Spinal cord (tissue), 10 donors: ENCODE measurements at places on chromosomes 6 and 20. TPM values are rescaled to one million over a fixed set of nuclear protein-coding genes. Genes with fewer than 3 reads are reported as not detected.

GRCh38 chr6:46255528-46255927 lies 84.7 kb upstream of the ENPP5 start:
- no peak for DNase-seq

The SEMG2 gene
- not detected for total RNA-seq

The TCP11 gene
- 0.30 TPM for total RNA-seq

GRCh38 chr20:1927217-1927616 lies 32.0 kb downstream of the SIRPA start:
- DNase-seq: no peak

The CST4 gene
- not detected for total RNA-seq

DNA sequence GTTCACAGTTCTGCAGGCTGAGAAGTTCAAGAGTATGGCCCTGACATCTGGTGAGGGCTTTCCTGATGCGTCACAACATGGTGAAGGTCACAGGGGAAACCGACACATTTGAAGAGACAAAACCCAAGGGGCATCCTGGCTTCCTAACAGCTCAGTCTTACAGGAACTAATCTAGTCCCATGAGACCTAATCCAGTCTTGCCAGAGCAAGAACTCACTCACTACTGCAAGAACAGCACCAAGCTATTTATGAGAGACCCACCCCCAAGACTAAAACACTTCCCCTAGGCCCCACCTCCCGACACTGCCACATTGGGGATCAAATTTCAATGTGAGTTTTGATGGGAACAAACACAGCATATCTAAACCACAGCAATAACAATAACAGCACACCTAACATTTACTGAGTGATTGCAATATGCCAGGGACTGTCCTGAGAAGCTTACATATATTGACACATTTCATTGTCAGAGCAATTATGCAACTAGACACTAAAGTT lies 46.6 kb downstream of the TPBG start:
- no peak for DNase-seq

The PAK1IP1 gene
- total RNA-seq: 21.1 TPM

DNA sequence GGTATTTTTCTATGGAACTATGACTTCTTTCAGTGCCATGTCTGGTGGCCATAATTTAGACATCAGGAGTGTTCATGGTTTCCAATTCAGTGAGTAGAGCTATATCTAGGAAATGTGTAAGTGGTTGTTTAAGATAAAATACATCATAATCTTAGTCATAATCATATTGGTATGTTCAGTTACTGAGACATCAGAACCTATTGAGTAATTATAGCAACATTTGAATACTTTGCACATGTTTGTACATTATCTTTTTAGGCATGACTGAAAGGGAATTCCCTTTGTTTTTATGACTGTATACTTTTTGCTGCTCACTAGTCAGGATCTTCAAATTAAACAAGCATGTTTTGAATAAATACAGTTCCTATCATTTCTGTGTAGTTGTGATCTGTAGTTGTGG lies 64.0 kb downstream of the STXBP5 start:
- no peak for DNase-seq

The GABRR1 gene
- total RNA-seq: 0.20 TPM

The CEP43 gene
- total RNA-seq: 33.0 TPM

GRCh38 chr20:34525342-34525708 lies 9.1 kb downstream of the DYNLRB1 start:
- DNase-seq: no peak

The NR2E1 gene
- total RNA-seq: not detected

The TFAP2A gene
- total RNA-seq: 2.1 TPM

DNA sequence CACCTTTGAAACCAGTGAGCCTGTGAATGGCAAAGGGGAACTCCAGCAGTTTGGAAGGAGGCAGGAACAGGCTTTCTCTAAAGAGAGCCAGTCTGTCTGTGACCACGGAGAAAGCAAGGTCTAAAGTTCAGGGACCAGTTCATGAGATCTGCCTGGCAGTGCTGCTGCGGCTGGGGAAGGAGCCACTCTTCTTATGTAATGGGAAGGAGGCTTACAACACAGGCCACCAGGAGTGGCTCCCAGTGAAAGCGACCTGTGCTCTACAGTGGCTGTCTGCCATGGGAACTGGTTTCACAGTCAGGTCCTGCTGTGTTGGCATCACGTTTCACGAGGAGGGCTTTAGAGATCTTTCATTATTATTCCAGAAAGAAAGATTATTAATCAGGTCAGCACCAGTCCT lies 291.9 kb upstream of the PRDM1 start:
- no peak for DNase-seq

DNA sequence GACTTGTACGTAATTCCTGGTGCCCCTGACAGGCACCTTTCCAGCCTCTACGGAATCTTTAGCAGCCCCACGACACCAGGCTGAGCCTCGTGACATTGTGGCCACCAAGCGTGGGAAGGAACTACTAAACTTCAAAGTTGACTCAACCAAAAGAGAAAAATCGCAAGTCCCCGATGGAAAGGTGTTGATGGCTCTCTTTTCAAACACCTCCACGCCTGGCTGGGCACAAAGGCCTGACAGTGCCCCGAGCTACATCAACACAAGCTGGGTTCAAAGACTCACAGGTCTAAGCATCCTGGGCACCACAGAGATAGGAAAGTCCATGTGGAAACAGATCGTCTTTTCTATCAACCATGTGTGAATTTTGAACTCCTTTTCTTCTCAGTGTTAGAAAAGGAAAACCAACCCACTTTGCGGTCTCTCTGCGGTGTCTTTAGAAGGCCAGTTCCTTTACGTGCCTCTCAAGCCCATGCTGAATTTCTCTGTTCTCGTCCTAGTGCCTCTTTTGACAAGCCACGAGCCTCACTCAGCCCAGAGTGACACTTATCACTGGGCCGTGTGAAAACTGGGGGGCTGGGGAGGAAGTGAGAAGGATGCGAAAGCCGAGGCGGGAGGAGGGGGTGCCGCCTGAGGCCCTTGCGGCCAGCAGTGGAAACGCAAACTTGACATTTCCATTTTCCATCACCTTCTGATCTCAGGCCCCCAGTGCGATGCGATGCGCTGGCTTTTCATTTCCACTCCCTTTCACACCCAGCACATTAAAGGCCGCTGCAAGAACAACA lies 59.4 kb downstream of the GFOD1 start:
- no peak for DNase-seq

The SLC32A1 gene
- 3.1 TPM for total RNA-seq
